Naive thymus-derived CD8-positive, alpha-beta T cell (primary cell): ENCODE measurements at places on chromosomes 4 and X. TPM values are rescaled to one million over a fixed set of nuclear protein-coding genes. Genes with fewer than 3 reads are reported as not detected.
A peak's percentile ranks its signal among the peaks of the same experiment; 100 is the strongest.

DNA sequence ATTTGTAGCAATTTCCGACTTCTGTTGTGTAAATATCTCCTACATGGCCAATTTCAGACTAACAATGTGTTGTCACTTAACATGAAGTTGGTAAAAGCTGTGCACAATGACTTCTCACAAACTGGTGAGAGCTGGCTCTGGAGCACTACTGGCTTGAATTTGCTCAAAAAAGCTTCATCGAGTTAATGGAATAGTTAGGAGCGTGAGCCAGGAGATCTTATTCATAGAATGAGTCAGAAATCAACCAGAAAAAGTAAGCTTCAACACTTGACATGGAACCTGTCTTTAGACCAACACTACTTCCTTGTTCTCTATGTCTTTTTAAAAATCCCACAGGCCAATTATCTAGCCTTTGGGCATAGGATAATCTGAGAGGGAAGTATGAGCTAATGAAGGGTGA, 7.9 kb upstream of the CHRDL1 start:
- DNase-seq, result no peak

Gene TGIF2LX
- polyA plus RNA-seq, result not detected

DNA sequence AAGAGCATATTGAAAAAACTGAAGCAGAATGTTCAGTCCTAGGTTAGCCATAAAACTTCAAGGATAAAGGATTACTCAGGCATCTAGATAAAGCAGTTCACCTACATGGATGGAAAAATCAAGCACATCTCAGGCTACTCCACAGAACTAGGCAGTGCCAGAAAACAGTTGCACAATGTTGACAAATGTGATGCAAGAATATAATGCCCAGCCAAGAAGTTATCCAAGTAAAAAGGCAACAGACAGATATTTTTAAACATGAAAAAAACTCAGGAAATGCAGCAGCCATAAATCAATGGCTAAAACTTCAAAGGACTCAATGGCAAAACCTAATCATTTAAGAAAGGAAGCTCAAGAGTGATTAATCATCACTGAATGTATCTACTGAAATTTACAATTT, 456.0 kb upstream of the FAM241A start:
- DNase-seq, result no peak

DNA sequence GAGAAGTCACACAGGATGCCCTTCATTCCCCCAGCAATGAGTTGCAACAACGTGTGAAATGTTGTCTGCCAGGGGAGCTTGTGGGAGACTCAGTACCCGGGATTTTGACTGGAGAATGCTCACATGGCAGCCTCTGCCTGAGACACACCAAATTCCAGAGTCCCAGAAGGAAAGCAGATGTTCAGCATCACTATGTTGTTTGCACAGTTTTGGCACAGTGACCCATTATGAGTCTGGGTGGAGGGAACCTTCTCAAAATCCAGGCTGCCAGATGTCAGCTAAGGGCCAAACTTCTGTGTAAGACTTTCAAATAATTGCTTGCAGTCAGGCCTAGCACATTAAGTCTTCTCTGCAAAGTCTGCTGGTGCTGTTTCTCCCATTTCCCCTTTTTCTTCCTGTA, 1029.7 kb upstream of the TENM3 start:
- no peak for DNase-seq

- DNase-seq, result no peak
These were observed 308.2 kb downstream of the KLHL13 start for GRCh38 chrX:117808426-117808825.

DNA sequence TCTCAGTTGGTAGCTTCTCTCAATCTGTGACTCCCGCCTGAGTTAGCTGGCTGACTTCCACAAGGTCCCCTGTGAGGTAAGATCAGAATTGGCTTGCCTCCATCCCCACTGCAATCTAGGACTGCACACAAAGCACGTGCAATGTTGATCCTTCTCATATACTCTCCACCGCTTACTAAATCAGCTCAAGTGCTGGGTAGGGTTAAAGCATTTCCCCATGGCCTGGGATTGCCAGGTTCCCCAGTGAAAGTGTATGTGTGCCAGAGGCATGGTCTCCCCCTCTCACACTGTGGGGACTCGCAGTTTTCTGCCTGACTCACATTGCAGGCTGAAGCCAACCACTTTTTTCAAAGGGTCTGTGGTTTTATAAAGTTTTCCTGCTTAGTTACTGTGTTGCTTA, 886.9 kb downstream of the FAM133A start:
- no peak for DNase-seq

Gene FAM47E
- polyA plus RNA-seq, result not detected

Gene MAGEB17
- not detected for polyA plus RNA-seq

DNA sequence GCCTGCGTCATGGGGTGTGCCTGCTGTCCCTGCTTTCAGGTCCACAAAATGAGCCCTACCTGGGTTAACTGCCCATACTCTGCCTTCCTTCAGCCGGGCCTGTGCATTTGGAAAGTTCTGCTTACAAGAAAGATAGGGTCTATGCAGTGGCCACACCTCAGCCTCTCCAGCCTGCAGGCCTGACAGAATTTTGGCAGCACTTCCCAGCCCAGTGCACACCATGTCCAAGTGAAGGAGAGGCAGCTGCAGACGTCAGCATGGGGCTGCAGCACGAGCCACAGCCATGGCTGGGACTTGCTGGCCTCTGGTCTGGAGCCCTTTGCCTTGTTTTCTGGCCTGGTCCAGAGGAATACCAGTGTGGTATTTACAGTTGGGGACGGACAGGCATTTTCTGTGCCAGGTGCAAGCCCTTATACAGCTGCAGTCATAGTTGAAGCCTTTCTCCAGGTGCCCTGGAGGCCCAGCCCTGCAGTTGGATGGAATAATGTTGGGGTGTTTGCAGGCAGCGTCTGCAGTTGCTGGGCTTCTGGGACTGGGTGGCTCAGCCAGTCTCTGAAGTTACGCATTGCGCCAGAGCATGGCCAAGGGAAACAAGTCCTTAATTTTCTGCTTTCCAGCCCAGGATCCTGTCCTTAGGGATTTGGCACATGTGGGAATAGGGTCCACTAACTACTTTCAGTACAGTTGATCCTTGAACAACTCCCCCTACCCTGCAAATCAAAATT, 26.2 kb downstream of the JADE1 start:
- no peak for DNase-seq

Gene TCEAL7
- not detected for polyA plus RNA-seq

DNA sequence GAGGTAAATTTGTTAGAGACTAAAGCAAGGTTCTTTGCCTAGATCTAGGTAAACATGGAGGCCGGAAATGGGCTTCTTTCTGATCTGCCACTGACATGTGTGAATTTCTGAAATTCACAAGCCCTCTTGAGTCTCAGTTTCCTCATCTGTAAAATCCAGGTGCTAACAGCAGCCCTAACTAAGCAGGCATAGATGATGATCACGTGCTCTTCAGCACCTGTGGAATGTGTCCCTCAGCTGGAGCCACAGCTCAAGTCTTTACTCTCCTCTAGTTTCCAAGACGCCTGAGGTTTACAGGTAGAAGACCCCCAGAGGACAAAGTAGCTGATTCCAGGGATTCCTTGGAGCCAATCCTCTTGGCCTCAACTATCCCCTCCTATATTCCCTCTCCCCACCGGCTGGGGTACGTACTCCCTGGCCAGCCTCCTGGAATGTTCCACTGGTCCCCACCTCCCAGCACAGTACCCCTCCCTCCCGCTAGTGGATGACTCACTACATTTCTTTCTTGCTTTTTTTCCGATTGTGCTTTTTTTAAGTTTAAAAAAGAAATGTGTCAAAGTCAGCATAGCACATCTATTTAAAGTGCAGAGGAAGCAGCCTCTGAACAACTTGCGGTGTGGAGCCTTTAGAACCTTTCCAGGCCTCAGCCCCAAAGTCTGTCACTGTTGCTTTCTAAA, 98.4 kb downstream of the PHKA2 start:
- DNase-seq, result no peak

GRCh38 chr4:19358015-19358414, 893.7 kb upstream of the SLIT2 start:
- no peak for DNase-seq

Gene F11
- not detected for polyA plus RNA-seq

DNA sequence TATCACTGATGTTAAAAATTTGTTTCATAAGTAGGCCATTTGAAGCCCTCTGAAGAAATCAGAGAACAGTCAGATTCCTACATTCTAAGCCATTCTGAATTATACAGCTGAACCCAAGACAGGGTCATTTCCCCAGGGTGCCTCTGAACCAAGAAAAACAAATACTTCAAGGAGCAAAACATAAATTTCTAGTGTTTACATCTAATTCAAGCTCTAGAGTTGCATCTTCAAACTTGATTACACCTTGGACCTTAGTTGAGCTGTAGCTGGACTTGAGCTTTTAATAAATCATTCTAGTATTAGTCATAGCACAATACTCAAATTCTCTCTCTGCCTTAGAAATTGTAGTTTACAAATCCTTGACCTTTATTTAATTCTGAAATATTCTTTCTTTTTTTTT, 87.6 kb upstream of the IL15 start:
- no peak for DNase-seq

GRCh38 chrX:54937416-54937815, 16.8 kb downstream of the TRO start:
- no peak for DNase-seq

Gene CXorf49B
- not detected for polyA plus RNA-seq

DNA sequence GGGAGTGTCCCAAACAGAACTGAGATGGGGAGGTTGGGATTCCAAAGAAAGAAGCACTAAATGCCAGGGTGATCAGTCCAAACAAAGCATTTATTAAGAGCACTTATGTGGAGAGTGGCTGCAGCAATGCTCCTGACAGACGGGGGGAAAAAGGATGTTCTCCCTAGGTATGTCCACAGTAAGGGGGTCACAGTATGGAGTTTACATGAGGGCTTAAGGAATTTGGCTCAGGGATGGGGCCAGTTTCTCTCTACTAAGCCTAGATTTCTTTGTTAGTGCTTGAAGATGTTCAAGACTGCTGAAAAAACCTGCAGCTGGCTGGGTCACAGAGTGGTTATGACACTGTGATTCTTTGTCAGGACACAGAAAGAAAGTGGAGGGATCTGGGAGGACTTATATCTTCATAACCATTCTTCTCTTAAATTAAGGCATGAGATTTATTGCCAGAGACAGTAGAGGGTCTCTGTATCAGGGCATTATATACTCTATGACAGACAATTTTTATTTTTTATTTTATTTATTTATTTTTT, 1468.0 kb downstream of the C4orf33 start:
- no peak for DNase-seq

GRCh38 chrX:153446950-153447580, 1.2 kb upstream of the TREX2 start:
- DNase-seq, result no peak

DNA sequence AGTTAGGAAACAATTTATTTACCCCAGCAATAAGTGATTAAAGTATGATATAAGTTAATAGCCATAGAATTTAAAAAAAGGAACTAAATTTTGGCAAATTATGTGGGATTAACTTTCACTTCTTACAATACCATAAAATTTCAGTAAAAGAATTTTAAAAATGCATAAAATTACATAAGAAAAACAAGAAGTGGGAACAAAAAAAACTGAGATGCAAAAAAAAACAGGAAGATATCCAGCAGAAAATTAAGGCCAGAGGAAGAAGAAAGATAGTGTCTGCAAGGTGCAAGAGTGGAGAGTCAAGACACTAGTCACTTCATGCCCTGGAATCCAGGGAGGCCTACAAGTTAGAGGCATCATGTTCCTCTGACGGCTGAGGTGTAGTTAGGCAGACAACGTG, 184.2 kb downstream of the GASK1B start:
- DNase-seq, result no peak

DNA sequence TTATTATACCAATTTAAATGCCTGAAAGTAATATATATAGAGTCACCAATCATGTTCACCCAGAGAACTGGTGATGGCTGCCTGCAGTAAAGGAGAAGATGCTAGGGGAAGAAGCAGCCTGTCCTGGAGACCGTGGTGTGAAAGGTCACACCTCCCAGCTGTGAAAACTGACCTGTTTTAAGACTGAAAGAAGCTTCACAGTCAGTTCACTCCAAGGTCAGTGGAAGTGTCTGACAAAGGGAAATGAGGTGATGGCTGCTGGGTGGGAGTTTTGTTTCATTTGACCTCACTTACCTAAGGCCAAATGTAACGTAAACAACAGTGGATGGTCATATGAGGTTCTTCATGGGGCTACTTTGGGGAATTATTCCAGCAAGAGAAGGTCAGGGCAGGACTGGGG, 352.1 kb upstream of the GATB start:
- no peak for DNase-seq

Gene SSX1
- polyA plus RNA-seq, result not detected

GRCh38 chrX:16445166-16445752, 204.7 kb upstream of the S100G start:
- DNase-seq, result no peak

Gene GATA1
- polyA plus RNA-seq, result not detected

GRCh38 chrX:134661295-134661694, 3.0 kb upstream of the PLAC1 start:
- DNase-seq, result no peak

DNA sequence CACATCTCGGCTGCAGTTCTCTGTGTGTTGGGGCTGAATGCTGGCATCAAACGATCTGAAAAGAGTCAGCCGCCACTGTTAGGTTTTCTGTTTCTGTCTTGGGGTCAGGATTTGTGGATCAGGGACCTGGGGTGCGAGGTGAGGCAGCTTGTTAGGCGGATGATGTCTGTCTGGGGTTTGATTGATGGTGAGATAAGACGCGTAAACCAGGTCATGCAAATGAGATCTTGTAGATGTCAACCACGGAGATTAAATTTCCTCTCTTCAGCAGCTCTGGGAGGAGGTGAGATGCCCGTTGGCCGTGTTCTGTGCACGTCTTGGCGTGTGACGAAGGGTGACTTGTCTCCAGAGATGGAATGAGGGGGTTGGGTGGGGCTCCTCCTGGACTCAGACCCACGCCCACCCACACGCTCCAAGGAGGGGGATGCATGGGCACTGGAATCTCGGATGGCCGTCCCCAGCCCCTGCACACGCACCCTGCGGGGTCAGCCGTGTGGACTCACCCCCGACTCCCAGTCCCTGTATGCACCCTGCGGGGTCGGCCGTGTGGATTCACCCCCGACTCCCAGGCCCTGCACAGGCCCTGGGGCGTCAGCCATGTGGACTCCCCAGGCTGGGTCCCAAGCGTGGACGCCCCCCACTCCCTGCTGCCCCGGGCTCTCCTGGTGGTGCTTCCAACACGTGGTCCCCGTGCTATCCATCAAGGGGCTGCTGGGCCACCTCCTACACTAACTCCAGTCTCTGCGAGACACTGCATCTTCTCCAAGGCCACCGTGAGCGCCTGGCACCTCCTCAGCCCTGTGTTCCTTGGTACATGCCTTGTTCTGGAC, 16.0 kb upstream of the UVSSA start:
- DNase-seq, result peak; percentile 68

DNA sequence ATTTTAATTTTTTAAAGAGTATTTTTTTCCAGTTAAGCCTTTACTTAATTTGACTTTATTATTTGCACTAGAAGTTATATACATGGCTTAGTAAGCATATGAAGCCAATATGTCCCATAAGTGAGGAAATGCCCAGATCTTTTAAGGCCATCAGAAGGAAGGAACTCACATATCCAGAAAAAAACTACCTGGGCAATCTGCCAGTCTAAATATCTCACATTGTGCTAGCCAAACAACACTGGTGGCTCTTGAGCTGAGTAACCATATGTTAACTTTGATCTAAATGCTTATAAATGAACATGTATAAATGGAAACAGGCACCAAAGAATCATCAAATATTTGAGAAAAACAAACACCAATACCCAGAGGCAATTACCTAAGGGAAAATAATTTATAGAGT, 138.6 kb upstream of the APOOL start:
- DNase-seq, result no peak

Gene PABPC5
- polyA plus RNA-seq, result not detected

Gene OPN1MW
- not detected for polyA plus RNA-seq
